ENCODE measurements at places on chromosomes 12 and 14.

DNA sequence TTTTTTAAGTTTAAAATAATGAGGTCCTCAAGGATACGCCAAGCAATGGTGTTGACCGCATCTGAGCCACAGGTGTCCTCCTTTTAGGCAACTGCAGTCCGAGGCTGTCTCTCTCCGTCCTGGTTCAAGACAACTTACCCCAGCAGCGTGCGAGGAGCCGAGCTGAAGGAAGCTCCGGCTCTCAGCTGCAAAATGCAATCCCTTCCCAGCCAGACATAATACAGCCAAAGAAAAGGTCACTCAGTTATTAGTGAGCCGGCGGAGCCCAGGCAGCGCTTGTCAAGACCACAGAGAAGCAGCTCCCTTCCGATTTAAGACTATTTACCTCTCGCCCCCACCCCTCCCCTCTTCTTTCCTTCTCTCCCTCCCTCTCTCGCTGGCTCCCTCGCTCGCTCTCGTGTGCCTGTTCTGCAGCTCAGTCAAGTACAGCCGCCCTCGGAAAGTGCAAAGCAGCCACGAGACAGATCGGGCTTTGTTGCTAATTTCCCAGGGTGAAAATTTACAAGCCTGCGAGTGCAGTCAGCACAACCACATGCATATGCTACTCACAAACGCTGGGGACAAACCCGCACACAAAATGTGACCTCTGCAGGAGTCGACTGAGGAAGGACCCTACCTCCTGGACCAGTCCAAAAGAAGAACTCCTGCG is 363 bp upstream of the LMO3 start:
- no peak for DNase-seq

GRCh38 chr12:120346681-120347080 is 19.1 kb upstream of the PLA2G1B start:
- no peak for DNase-seq

DNA sequence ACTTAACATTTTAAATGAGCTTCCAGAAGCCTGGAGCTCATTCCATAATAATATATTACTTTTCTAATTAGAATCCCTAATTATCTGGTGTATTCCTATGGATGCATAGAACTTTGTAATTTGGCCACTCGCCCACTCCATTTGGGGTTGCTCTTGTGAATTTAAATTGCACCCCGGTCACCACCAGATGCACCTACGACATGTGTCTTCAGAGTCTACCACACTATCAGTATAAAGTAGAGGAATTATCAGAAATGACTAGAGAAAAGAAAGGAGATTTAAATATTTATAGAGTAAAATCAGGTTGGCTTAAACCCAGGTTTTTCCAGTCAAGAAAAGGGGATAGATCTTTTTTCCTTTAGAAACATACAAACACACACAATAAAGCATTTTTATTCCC is 145.8 kb upstream of the DCN start:
- no peak for DNase-seq

DNA sequence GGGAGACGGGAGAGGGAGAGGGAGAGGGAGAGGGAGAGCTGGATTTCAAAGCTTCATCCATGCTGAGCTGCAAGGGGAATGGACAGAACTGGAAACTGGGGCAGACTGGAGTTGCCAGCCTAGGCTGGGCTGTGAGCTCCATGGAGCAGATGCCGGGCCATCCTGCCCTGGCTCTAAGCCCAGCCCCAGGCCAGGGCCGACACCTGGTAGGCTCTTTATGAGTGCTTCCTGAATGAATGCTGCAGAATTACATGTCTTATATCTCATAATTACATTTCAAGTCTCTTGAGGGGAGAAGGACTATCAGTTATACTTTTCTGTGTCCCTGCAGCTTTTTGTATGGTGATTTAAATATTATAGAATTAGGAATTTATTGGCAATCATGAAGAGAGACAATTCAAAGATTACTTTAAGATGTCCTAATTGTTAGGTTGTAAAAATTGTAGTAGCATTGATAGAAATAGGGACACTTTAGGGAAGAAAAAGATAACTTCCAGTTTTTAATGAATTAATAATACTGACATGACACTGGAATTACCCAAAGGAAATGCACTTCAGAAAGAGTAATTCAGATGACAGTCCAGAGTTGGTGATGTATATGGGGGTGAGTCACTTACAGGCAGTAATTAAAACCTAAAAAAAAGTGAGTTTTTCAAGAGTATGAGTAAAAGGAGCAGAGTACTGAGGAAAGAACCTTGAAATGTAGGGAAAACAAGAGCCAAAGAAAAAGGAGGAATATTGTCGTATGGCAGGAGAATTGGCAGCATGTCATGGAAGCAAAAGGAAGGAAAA is 29.0 kb downstream of the SCYL2 start:
- no peak for DNase-seq

DNA sequence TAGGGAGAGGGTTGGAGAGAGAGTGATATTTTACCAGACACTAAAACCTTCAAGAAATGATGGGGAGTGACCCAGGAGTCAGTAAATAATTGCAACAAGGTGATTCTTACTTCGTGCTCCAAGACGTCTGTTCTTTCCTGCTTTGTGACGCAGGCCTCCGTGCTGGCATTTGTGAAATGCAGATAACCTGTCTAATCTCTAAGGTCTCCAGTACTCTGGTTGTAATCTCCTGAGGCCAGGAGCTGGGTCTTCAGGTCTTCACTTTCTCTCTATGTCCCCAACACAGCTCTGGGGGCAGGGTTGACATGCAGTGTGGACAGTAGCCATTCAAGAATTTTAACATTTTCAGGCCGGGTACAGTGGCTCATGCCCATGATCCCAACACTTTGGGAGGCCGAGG is 53.1 kb downstream of the CD9 start:
- no peak for DNase-seq

- no peak for DNase-seq
These were observed 178.6 kb downstream of the SNAPC1 start for GRCh38 chr14:61940666-61941420.

DNA sequence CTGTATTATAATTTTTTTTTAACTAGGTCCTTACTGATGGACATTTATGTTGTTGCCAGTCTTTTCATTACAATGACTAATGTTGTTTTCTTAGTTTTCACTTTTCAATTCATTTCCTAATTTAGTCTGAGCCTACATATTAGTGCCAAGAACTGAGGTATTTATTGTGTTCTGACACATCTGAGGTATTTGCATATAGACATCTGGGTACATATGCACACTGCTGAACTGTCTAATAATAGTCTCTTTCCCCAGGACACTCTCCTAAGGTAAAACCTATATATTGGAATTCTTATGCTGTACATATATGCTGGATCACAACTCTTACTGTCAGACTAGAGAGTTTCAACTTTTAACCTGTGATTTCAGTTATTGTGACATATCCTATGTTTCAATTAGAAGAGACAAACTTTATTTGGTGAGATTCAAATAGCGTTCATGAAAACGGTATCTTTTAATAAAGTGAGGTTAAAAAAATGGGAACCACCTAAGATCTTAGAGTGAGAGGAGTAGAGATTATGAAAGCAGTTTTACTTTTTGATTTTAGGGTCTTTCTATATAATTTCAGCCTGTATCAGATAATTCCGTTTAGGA is 263.2 kb downstream of the RAD51B start:
- DNase-seq = no peak

DNA sequence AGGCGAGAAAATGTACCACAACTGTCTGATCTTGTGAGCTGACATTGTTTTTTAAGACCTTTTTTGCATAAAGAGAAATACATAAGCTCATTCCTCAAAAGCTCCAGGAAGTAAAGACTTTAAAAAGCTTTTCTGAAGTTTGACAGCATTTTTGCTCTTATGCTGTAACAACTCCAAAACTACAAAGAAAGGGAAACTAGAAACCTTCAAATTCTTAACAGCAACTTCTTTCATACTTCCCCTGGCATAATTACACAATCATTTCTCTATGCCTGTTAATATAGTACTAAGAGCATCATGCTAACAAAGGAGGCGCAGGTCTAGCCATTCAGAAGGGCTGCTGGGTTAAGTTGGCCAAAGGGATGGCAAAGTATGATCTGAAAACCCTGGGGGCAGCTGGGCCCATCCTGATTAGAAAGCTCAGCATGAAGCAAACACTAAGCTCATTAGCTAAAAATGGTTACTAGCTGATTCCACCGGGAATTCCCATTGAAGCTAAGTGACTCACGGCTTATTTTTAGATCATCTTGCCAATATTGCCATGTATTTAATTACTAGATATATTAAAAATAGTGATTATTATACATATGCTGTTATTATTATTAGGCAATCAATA is 26.1 kb upstream of the ANP32D start:
- DNase-seq = no peak

DNA sequence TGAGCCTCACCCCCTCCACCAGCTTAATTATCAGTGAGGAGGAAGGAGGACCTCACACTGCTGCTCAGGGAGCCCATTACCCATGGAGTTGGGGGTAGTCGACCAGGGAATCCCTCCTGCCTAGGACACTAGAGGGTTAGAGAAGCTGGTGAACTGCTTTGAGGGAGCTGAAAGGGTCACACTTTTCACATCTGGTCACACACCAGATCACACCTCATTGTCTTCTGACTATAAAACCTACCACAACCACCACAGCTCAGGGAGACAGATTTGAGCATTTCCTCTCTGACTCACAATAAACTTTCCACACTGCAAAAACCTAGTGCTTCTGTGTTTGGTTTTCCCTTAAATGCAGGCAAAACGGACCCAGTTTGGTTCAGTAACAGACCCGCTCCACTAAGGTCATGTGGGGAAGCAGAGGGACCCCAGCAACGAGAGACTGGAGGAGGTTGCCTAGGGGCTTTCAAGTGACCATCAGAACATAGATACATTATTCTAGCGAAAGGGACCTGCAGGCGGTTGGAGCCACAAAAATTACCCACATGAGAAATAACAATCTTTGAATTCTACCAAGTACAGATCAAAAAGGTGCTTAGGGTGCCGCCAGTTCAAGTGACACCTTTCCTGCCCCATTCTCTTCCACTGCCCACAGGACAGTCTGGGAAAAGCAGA is 151.4 kb upstream of the AVPR1A start:
- DNase-seq = no peak

Data from activated CD8-positive, alpha-beta memory T cell treated with anti-CD3 and anti-CD28 coated beads, Interleukin-2, amount 50 U/mL, for 4 hours (primary cell).